Substantia nigra (tissue), 51 donors: ENCODE measurements at places on chromosomes 2 and 18.

DNA sequence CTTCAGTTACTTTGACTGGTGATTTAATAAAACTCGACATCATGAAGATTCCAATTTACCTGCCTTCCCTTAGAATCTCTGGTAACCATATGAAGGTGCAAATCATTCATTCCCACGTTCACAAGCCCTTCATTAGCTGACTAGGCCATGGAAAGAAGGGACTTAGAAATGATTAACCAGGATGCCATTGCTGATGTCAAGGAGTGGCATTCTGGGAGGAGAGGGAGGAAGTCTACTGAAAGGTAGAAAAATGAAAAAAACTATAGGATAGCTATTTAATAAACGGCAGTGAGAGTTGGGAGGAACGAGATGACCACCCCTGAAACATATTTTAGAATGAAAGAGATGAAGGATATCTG lies 1.4 kb downstream of the ATIC start:
- no peak for DNase-seq

DNA sequence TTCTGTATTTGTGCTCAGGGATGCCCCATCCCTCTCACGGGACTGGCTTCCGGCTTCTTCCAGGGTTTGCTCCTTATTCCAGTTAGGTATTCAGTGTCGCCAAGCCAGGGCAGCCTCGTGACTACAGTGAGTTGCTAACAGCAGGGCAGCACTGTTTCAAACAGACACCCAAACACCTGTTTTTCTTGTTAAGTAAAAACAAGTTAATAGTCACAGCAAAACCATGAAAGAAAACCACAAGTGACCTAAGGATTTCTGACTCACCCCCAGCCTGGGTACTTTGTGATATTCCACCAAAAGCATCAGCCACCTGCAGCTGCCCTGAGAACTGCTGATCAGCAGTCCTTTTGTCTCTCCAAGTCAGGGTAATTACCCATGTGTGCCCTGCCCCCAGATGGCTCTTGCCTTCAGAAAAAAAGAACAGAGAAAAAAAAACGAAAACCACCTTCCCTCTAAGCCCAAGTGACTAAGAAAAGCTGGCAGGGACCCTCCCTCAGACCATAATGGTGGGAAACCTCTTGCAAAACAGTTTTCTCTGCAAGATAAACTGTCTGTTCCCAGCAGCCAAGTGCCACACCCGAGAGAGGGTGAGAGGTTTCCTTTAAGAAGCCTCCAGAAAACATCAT lies 178.2 kb downstream of the ANAPC1 start:
- DNase-seq = no peak

- DNase-seq = no peak
These were observed 18.1 kb upstream of the RANBP2 start for GRCh38 chr2:108701208-108701607.

DNA sequence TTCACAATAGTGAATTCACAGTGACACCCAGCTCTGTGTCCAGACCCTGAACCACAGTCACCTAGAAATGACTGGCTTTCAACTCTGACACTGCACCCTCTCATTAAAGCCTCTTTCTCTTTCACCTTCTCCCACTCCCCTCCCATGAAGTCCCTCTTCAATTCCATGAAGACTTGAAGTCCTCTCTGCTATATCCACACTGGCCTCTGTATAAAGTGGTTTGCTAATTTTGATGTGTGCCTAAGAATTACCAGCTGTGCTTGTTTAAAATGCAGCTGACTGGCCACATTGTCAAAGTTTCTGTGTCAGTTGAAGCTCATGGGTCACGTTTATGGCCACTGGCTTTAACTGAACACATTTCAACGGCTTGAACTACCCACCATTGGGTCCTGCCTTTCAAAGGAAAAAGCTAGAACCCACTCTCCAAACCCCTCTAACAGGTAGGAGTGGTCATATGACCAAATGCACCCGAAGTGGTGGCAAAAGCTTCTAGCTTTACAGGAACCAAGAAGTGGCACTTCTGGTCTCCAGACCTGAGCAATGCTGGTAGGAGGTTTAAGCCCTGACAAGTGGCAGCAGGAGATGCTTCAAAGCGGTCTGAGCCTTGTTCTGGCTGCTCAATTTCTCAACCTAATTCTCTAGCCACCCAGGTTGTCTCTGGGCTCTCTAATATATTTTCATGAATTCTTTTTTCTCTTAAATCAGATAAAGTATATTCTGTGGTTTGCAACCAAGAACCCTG lies 34.2 kb downstream of the B4GALT6 start:
- no peak for DNase-seq

DNA sequence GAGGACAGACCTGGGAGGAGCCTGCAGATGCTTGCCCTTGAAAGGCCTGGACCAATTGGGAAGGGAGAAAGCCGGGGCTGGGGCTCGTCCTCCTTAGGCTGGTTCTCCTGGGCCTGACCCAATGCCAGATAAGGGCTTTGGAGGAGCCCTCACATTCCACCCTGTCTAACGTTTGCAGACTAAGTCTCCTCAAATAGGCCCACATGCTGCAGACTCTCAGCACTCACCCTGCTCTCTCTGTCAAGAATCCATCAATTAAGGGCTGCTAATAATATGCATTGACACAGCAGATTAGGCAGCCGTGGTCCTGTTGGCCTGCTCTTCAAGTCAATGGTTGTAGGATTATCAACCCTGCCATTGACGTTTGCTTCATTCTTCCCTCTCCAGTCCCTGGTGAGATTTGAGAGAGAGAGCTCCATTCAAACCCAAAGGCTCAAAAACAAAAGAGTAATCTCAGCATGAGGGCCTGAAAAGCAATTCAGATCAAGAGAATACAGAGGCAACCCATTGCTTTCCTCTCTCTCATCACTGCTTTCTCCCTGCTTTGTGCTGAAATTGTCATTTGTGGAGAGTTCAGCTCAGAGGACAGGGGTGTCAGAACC lies 167.6 kb downstream of the INSIG2 start:
- no peak for DNase-seq

- DNase-seq = no peak
These were observed 1.0 kb downstream of the SPP2 start for GRCh38 chr2:234051374-234052070.

DNA sequence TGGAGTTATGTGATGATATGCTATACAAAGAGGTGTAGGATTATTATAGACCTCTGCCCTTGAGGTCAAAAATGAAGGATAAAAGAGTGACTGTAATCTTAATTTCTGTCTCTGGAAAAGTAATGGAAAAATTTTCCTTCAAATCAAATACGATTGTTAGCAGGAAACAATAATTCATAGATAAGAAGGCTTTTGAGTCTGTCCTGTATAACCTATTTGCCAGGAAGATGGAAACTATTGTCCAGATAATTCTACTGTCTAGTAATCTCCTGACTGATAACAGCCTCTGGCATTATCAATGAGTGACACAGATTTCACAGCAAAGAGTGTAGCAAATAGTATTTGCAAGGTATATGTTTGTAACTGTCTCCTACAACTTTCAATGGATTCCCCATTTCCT lies 307.8 kb downstream of the MTX2 start:
- DNase-seq = no peak

- DNase-seq = no peak
These were observed 10.6 kb upstream of the ATG16L1 start for GRCh38 chr2:233240897-233241296.

- DNase-seq = no peak
These were observed 85.9 kb upstream of the KLF7 start for GRCh38 chr2:207251573-207252192.
